Activated CD4-positive, alpha-beta T cell treated with anti-CD3 and anti-CD28 coated beads, Interleukin-2, amount 10 ng/mL, durations not matched to agents 24 days and 14 days (primary cell): ENCODE measurements at places on chromosomes 7 and 10.

GRCh38 chr7:146054909-146055308 lies 61.7 kb upstream of the CNTNAP2 start:
- no peak for DNase-seq

DNA sequence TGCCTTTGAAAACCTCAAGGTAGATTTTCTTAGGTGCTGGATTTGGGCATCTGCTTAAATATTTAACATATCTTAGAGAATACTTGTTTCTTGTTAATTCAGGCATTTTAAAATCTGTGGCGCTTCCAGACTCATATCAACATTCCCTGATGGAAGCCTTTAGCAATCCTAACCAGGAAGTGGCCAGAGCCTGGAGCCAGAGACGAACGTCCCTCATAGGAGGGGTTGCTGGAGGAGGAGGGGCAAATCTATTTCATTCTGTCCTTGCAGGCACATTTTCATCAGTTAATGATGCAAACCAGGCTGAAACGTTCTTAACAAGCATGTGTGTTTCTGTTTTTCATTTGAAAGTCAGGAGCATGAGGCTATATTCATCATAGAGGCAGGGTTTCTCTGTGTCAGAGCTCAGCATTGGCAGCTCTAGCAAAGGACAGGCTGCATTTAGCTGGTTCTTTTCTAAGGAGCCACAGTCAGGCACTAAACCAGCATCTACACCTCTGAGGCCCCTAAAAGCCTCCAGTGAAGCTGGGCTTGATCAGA lies 17.8 kb upstream of the IFIT2 start:
- DNase-seq = no peak

DNA sequence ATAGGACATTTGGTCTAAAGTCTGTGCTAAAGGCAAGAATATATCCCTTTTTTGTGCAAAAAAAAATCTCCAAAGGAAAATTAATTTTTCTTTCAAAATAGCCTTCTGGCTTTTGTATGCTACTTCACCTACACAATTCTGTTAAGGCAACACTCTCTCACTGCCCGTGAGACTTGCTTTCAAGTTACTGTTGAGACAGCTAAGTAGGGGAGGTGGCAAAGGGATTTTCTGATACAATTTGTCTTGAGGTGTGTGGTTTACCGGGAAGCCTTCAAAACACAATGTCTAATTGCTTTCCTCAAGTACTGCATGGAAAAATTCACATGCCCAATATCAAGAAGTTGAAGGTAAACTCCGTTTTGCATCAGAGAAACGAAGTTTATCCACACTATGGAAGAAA lies 50.8 kb upstream of the RSU1 start:
- peak; percentile 29 for DNase-seq

- DNase-seq = no peak
Measured at GRCh38 chr7:135366843-135367508, 133.3 kb downstream of the STRA8 start.

DNA sequence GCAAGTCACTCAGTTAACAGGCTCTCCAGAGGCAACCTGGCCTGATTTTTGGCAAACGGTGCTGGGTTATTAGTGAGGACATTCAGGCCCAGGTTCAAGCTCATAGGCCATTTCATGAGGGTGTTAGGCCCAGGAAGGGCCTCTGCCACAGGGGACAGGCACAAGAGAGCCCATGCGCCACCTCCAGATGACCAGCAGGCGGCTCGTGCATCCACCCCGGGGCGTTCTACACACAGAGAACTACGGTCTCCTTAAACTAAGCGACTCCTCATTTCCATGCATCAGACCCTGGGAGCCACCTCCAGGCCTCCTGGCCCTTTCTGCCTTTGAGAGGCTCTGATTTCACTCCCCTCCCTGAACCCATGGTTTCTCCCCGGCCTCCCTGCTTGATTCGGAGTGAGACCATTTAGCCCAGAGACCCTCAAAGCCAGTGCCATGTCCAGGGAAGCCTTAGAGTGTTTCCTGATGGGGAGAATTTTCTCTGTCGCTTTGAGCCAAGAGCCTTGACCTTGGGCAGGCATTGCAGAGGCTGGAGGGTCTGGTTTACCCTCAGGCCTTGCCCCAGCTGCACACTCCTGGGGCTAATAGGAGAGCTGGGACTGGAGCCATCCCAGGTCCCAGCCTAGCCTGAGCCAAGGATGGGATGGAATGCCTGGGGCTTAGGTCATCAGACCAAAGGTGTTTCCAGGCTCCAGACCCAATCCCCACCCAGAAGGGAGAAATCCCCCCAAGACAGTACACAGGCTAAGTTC lies 188.0 kb downstream of the GRID1 start:
- DNase-seq = no peak

- no peak for DNase-seq
Measured at GRCh38 chr7:132837529-132837928, 244.4 kb downstream of the CHCHD3 start.

DNA sequence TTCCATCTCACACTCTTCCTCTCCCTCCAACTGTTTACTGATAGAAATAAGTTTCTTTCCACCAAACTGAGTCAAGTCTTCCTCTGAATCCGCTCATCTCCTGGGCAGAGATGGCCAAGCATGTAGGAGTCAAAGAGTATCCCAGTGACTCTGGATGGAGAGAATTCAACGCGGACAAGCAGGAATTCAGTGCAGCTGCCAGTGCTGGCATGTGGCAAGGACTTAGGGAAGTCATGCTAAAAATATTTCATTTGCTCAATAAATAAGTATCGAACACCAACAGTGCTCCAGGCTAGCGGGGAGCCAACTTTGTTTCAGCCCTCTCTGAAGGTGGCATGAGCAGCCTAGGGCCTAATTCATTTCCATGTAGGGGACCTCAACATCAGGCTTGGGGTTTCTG lies 351.6 kb upstream of the ZMIZ1 start:
- no peak for DNase-seq

DNA sequence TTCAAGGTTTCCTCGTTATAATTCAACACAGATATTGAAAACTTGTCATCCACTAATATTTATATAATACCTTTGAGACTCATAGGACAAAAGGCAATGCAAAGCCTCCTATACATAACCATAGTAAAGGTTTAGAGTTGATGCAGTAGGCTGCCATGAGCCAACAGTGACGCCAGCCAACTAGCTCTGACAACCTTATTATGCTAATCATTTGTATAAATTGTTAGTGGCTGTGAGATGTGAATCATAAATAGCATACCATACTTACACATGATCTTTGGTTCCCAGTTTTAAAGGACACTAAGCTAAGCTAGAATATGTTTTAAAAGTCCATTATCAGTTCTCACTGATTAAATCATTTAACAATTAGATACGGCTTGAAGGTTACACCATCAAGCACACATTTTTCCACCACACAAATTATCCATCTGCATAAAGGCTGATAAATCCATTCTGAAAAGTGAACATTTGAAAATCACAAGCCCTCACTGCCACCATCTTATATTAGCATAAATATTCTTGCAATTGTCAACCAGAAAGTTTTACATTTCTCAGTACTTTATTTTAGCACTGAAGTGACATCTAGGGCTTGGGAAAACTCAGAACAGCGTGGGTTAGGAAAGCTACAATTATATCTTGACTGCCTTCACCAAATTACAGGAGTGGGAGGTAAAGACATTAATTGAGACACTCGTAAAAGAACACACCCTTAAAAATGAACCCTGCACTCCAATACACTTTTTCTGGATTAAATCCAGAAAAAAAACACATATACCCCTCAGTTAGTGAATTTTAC lies 30.7 kb downstream of the COA1 start:
- no peak for DNase-seq

GRCh38 chr7:37216923-37217322 lies 231.7 kb downstream of the ELMO1 start:
- DNase-seq = no peak

GRCh38 chr7:107711301-107711700 lies 32.6 kb upstream of the CBLL1 start:
- DNase-seq = no peak

- DNase-seq = no peak
Measured at GRCh38 chr10:30491916-30492515, 58.0 kb downstream of the MAP3K8 start.

DNA sequence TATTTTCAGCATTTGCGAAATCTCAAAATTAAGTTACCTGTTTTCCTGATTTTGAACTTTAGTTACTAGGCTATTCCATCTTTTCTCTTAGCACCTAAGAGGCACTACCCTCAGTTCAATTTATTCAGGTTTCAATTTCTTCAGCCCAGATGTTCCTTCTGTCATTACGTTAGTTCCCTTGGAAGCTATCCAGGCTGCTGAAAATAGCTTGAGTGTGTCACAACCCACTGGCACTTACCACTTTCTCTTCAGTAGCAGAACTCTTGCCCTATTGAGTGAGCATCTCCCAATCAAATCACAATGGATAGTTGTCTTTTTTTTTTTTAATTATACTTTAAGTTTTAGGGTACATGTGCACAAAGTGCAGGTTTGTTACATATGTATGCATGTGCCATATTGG lies 332.7 kb upstream of the LRGUK start:
- no peak for DNase-seq

- DNase-seq = no peak
Measured at GRCh38 chr7:117225536-117225935, 97.3 kb downstream of the WNT2 start.

DNA sequence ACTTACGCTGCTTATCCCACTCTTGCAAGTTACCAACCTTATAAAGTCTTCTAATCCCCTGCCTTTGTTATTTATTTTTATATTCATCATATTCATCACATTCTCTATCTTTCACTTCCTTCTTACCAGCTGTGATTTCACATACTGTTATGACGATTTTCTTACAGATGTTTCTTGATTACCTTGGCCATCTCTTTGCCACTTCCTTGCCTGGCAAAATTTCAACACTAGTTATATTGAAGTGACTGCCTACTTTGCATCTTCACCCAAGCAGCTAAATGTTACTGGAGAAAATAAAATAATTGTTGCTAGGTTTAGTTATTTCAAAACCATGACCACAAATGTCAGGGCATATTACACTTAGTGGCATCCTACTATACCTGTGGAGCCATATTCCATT lies 8.8 kb upstream of the STEAP4 start:
- DNase-seq = no peak

GRCh38 chr10:125123476-125124114 lies 36.8 kb downstream of the CTBP2 start:
- DNase-seq = no peak

GRCh38 chr7:44147026-44147991 lies 6.2 kb upstream of the MYL7 start:
- no peak for DNase-seq

- no peak for DNase-seq
Measured at GRCh38 chr7:46707973-46708372, 786.9 kb upstream of the IGFBP3 start.

DNA sequence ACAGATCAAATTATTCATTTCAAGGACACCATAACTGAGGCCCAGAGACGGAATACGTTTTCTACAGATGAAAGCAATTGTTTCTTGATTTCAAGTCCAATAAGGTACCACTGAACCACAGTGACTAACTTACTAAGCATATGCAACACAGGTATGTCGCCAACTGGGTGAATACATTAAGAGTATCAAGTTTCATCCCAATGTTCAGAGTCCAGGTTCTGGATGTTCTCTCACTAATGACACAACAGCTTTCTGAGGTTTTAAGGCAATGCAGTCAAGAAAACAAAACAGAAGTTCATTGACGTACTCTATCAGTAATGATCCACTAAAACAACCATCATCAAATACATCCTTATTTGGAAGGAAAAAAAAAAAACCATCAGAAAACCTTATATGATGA lies 35.8 kb downstream of the NSUN6 start:
- no peak for DNase-seq

DNA sequence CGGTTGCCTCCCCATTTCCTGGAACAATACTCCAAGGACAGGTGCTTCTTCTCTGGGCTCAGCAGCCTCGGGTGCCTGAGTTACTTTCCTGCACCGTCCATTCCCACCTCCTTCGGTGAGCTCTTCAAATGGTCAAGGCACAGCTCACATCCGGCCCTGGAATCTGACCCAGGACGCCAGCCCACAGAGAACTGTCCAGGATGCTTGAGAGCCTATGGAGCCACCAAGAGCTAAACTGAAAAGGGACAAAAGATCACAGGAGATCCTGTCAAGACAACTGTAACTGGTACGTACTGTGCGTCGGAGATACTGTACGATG lies 72.5 kb downstream of the CTBP2 start:
- no peak for DNase-seq

- no peak for DNase-seq
Measured at GRCh38 chr10:18418541-18419215, 232.7 kb downstream of the NSUN6 start.

DNA sequence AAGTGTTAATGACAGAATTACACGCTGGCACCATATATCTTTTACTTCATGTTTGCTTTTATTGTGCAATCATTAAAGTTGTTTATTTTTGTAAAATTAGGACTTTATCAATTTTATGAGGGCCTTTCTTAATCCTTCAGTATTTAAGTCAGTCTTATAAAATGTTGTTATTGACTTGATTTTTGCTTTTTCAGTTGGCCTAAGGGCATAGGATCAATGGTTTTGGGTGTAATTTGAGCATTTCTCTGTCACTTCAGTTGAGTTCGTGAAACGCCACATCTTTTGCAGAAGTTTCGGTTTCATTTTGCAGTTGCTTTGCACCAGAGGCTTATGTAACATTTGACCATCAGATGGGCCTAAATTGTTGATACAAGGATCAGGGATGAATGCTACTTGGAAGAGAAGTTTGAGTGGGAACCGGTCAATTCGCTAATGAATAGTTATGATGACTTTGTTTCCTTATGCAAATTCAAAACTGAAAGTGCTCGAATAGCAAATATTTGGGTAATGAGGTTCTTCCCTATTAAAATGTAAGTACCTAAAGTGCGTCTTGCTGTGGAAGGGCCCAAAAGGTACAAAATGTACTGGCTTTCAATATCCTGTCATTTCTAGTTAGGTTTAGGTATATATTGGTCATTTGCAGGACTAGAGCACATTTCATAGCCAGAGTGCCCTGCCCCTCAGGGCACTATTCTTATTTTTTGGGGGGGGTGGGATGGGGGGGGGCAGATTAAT lies 340.9 kb downstream of the LRMDA start:
- peak; percentile 69 for DNase-seq

- no peak for DNase-seq
Measured at GRCh38 chr7:78311181-78311580, 512.6 kb downstream of the PHTF2 start.

DNA sequence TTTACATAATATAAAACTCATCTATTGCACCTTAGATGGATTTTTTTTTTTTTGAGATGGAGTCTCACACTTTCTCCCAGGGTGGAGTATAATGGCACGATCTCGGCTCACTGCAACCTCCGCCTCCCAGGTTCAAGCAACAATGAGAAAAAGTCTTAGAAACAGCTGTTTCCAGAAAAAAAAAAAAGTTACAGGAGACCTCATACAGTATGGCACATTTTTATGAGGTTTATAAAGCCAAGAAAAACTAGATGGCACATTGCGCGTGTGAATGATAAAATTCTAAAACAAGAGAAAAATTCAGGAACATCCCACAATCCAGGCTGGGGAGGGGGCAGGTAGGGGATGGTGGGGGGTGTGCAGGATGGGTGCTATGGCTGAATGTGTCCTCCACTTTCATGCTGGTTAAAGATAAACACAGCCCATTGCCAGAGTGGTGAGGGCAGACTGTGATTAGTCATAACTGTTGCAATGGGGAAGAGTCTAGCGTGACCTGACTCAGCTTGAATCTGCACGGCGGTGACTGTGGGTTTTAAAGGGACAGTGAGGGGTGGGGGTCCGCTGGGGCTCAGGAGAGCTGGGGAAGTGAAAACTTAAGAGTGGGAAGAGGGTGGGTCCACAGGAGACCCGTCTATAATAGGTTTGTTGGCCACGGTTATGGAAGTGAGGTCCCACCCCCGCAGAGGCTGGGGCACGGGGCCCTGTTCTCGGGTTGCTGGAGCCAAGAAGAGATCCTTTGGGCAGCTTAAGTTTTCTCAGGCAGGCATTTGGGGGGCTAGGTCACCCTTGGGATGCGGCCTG lies 11.9 kb upstream of the LRRC27 start:
- DNase-seq = peak; percentile 71

- DNase-seq = no peak
Measured at GRCh38 chr7:24395512-24395911, 111.5 kb downstream of the NPY start.
